ENCODE measurements at places on chromosomes 13 and 19. TPM values are rescaled to one million over a fixed set of nuclear protein-coding genes. Genes with fewer than 3 reads are reported as not detected.

Gene SGCG
- 70.9 TPM for polyA plus RNA-seq

Gene TUBA3C
- polyA plus RNA-seq, result not detected

Gene NLRP4
- not detected for polyA plus RNA-seq

Gene PLIN4
- polyA plus RNA-seq, result 12.8 TPM

Gene POGLUT2
- 21.3 TPM for polyA plus RNA-seq
